Mucosa of descending colon (tissue), 3 donors: ENCODE measurements at places on chromosomes 4 and X. TPM values are rescaled to one million over a fixed set of nuclear protein-coding genes. Genes with fewer than 3 reads are reported as not detected.

- no peak for DNase-seq
These were observed 45.3 kb downstream of the GPRASP3 start for GRCh38 chrX:102765809-102766208.

GRCh38 chr4:150240011-150240410 lies 161.8 kb downstream of the DCLK2 start:
- DNase-seq: no peak

DNA sequence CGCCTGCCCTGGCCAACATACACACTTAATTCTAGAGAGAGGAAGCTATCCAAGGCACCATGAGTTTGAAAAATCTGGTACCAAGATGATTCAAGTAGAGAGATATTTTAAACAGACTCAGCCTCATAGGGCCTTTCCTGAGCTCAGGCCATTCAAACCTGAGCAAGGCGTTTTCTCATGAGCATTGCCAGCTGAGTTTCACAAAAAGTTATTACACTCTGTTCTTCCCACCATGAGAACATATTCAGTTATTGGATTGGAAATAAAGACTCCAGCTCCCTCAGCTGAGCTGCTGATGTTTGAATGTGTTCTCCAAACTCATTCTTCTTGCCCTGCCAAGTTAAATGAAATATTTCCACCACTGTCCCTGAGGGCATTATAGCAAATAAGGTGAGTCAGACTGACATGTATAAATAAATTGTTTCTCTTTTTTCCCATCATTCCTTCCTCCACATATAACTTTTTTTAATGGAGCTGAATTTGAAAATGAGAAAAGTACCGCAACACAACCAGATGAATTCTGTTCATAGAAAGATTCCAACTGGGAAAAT lies 429.6 kb downstream of the RAB28 start:
- no peak for DNase-seq

The ZNF81 gene
- 11.1 TPM for total RNA-seq

- no peak for DNase-seq
These were observed 116.7 kb upstream of the TMEM164 start for GRCh38 chrX:109886122-109886761.

- DNase-seq: no peak
These were observed 126.6 kb upstream of the FAM9C start for GRCh38 chrX:13170966-13171558.

GRCh38 chrX:139297638-139298037 lies 232.9 kb upstream of the F9 start:
- DNase-seq: no peak

The FMR1NB gene
- not detected for total RNA-seq

The MAGEC3 gene
- total RNA-seq: not detected

DNA sequence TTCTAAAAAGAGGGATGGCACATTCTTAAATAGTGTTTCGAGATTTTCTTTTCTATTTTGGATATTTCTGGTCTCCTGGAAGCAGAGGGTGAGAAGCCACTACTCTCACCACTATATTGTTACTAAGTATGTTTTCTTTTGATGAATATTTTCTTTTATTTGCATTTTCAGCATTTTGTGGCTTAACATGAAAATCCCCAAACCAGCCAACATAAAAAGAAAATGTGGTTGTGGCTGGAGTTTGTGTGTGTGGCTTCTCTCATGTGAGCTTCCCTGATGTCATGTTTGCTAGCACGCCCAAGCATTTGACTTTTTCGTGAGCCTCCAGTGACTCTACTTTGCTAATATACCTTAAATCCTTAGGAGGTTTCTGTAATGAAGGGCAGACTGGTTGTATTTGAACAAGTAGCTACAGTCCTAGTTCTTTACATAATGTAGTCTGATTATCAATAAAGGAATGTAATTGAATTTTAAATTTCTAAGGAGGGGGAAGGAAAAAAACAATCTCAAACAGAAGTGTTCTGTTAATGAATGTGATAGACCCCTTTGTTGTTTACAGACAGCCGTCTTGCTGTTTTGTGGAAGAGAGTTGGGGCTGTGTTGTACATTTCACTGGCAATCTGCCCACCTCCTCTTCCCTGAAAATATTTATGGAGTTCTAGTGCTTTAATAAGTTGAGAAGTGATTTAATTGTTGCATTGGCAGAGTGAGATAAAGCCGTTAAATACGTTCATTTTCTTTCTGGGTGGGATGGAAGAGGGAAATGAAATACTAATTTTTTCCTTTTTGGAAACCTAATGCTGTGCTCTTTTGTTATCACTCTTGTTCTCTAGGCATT lies 114.6 kb downstream of the ARHGAP10 start:
- DNase-seq: no peak

DNA sequence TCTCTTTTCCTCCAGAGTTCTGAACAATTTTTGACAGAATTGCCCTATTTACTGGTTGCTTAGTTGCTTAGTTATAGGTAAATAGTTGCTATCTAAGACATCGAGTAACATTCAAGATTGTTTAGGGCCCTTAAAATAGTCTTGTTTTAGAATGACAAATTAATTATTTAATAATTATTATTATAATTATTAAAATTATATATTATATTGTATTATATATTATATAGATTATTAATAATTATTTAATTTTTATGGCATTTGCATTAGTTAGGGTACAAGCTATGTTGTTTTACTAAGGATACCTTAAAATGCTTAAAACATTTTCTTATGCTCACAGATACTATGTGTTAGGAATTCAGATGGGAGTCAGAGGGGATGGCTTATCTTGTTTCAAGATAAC lies 59.2 kb downstream of the NPY1R start:
- DNase-seq: no peak

DNA sequence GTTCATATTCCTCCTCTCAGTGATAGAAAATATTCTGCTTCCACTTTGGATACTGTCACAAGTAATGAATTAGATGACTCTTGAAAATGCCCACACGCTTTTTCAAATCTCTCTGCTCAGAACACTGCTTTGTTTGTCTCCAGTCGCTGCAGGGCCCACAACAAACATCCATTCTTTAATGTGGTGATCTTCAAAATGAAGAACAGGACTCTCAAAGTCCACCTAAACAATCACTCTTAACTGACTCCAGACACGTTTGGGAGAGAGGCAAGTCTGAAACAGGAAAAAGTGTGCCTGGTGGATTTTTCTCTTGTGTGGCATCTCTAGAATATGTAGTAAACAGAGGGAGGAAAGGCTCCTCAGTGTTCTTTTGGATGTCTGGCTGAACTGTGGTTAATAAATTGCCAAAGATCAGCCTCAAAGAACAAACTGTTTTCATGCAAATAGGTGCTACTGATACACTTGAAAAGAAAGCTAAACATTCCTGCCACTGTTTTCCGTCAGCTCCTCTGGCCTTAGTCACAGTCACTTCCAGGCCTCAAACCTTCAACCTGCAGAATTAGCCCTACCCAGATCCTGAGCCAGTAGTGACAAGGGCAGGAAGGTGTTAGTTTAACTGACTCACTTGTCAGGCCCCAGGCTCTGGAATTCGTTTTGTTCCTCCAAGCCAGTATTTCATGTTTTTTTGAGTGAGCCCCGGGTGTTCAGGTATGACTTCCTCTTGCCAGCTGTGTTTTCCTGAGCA lies 259.6 kb upstream of the GPC4 start:
- DNase-seq: no peak

DNA sequence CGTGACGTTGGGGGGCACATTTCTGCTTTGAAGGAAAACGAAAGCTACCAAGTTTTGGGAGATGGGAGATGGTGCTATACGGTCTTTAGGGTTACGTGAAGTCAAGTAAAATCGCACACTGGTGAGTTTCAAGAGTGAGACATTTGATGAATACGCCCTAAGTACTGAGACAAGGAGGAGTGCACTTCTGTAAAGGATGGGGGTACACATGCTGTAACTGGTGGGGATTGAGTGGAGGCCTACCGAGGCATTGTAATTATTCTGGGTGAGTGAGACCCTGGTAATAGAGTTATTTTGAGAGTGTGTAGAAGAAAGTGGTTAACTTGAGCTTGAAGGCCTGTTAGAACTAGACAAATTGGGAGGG lies 536 bp downstream of the SH3BGRL start:
- DNase-seq: no peak

- DNase-seq: no peak
These were observed 239.0 kb upstream of the MID1 start for GRCh38 chrX:10859353-10859752.

GRCh38 chrX:9542106-9542760 lies 77.4 kb downstream of the TBL1X start:
- DNase-seq: no peak

The MAMLD1 gene
- total RNA-seq: 1.0 TPM

The GAGE12J gene
- total RNA-seq: not detected

The ABCD1 gene
- 13.0 TPM for total RNA-seq

DNA sequence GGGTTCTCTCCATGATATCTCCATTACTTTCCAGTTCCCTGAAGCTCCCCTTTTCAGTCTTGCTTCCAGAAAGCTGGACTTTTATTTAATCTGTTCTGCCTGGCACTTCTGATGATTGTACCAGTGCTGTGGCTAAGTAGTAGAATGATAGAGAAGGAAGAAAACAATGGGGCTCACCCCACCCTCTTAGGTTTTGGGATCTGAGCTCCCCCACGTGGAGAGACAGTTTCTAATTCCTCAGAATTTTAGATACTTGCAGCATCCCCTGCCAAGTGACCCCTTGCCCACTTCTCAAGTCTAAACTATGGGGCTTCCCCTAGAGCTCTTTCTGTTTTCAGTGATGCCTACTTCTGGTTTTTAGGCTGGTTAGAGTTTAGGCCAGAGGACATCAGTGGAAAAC lies 73.9 kb downstream of the GC start:
- DNase-seq: no peak

- DNase-seq: no peak
These were observed 161.6 kb upstream of the PRDX4 start for GRCh38 chrX:23505531-23506303.

GRCh38 chrX:17788956-17789562 lies 51.8 kb downstream of the SCML1 start:
- no peak for DNase-seq

GRCh38 chrX:43469391-43470054 lies 186.6 kb upstream of the MAOA start:
- DNase-seq: no peak

DNA sequence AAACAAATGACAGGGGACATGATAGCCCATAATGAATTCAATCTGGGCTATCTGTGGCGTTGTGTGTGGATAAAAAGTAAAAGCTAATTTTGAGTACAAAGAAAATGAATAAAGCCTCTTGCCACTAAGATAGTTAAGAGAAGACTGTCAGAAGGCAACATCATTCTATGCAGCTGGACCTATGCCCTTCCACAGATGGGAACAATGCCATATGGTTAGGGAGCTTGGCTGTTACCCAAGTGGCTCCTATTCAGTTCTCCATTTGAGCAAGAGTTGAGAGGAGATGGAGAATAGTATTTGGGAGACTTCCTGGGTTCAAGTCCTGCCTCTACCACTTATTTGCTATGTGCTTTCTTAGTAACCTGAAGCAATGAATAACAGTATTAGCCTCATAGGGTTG lies 107.7 kb downstream of the ANXA3 start:
- no peak for DNase-seq

- DNase-seq: no peak
These were observed 993.6 kb downstream of the ARAP2 start for GRCh38 chr4:35250761-35251160.

GRCh38 chr4:53706422-53707032 lies 115.2 kb upstream of the LNX1 start:
- DNase-seq: no peak

DNA sequence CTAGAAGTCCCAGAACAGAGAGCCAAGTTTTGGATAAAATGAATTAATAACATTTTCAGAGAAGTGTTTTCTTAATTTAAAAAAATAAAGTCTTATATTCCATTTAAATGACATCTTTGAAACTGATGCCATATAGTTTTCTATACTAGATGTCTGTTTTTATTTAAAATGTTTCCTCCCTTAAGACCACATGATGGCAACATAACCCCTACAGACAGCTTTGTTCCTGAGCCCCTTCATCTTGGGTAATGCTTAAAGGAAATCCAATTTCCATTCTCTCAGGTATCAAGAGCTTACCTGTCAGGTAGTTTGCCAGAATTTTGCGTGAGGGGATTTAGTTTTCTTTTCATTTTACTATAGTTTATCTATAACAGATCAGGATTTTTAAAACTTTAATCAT lies 181.4 kb upstream of the UGT8 start:
- DNase-seq: no peak

DNA sequence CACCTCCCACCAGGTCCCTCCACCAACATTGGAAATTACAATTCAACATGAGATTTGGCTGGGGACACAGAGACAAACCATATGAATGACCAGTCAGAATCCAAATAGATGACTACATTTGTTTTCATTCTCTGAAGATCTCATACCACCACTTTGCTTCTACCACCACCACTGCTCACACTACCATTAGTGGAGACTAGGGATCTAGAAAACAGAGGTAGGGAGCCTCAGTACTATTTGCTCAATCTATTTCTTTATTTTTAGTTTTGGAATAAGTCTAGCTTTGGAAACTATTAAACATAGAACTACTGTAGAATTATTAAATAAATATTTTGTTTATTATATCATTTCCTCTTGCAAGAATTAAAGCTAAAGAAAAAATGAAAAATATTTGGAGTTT lies 727.9 kb downstream of the CCSER1 start:
- DNase-seq: no peak

DNA sequence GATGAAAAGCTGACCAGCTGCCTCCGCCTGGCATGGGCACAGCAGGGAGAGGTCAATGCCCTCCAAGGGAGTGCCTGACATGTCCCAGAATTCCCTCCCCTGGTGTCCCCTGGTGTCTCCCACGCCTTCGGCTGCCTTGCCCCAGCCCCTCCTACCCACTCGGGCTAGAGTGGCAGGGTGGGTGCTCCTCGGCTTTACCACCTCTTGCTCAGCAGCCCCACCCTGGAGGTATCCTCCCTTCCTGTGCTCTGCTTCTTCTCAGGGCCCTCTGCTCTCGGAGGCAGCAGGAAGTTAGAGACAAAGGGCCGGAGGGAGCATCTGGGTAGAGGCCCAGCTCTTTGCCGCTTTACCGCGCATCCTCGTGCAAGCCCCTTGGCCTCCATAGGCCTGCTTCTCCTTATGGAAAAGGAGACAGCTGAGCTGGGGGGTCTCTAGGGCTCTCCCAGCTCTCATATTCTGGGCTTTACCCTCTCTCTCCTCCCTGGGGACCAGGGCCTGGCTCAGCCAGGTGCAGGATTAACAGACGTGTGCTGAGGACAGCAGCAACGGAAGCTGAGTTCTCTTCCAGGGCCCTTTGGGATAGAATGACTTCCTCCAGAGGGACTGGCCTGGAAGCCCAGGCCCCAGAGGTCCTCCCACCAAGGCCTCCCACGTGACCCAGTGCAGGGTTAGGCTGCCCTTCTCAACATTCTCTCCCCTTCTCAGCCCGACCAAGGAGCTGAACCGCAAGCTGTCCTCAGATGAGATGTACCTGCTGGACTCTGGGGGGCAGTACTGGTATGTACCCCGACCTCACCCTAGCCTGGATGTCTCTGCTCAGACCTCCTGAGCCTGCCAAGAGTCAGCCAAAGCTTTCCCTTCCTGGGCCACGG lies 17.2 kb downstream of the XPNPEP2 start:
- no peak for DNase-seq

- DNase-seq: no peak
These were observed 31.4 kb downstream of the HOPX start for GRCh38 chr4:56649445-56650261.

DNA sequence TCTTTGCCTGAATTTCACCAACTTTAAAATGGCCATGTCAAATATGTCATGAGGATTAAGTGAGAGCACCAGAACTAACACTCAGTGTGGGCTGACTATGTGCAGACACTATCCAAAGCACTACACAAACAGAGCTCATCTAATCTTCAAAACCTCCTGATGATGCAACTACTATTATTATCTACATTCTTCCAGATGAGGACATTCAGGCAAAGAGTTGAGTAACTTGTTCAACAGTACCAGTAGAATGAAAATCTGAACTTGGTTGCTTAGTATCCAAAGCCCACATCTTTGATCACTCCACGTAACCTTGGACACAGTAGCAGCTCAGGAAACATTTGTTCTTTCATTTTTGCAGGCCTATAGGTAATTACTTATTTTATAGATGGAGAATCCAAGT lies 90.1 kb downstream of the ATP8A1 start:
- DNase-seq: no peak
